ENCODE measurements at places on chromosomes 2 and 18.
A peak's percentile ranks its signal among the peaks of the same experiment; 100 is the strongest.

DNA sequence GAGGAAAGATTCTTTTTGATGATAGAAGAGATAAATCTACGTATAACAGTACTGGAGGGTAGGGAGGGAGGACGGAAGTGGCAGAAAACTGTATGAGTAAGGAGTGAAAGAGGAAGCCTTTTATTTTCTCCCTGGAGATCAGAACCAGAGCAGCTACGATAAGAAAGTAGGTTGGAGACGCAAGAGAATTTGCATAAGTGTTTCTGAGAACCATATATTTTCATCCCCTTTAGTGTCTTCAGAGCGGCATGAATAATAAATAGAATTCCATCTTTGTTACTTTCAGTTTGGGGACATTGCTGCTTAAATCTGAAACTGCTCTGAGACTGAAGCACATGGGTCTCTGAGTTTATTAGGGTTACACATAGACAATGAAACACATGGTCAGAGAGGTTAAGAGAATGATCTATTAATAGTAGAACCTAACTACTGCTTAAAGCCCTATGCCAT, 230.2 kb upstream of the TNP1 start:
- DNase-seq, result peak; percentile 56

- DNase-seq, result no peak
Measured at GRCh38 chr2:86649119-86649947, 25.7 kb upstream of the RNF103 start.

- peak; percentile 65 for DNase-seq
Measured at GRCh38 chr2:74843433-74843832, 9.5 kb downstream of the HK2 start.

GRCh38 chr2:150168595-150169236, 318.8 kb downstream of the RND3 start:
- peak; percentile 74 for DNase-seq

DNA sequence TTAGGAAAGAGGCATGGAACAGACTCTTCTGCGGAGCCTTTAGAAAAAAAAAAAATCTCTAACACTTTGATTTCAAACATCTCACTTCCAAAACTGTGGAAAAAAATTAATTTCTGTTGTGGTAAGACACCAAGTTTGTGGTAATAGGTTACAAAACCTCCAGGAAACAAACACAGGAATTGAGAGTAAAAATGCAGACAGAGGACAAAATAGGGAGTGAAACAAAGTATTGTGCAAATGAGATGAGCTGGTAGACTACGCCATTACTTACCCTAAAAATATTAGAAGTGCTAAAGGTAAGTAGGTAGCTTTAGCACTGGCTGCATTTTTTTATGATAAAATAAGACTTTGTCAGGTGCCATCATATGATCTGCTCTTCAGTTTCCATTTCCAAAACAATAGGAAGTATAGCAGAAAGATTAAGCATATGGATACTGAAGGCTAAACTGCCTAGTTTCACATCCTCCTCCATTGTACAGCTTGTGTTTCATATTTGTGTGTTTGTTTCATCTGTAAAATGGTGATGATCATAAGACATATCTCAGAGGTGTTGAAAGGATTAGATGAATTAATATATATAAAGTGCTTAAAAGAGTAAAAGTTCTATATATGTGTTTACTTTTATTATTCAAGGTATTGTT, 309.2 kb downstream of the NR4A2 start:
- no peak for DNase-seq

DNA sequence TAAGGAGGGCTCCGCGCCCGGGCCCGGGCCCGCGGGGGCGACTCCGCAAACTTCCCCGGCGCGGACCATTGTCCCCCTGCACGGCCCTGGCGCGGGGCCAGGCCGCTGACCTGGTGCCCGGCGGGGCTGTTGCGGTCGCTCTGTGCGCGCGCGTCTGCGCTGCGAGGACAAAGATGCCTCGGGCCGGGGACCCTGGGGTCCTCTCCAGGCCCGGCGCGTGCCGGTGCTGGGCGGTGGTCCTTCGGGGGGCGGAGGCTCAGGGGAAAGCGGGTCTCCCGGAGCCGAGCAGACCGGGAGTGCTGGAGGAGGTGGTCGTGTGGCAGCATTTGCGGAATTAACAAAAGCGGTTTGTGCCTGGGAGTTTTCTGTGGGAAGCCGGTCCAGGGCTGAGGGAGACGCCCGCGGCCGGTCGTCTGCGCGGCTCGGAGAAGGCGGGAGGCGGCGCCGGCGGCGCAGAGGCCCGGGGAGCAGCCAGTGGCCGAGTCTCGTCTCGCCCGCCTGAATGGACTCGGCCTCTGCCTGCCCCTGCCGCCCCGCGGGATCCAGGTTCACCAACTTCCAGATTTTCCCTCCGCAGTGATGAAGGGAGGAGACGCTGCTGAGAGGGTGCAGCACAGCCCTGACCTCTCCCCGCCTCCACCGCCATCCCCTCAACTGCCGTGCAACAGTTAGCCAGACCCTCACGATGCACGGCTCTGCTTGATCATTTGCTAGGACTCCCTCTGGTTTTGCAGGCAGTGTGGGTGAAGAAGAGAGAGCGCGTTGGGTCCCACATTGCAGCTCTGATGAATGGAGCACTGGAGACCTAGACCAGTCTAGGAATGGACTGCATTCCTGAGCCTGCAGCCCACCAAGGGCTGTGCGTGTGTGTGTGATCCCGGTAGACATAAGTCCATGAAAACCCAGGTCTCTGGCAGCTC, 705 bp downstream of the EFR3B start:
- DNase-seq, result peak; percentile 37

- no peak for DNase-seq
Measured at GRCh38 chr2:101187131-101187530, 35.9 kb upstream of the TBC1D8 start.

- DNase-seq, result no peak
Measured at GRCh38 chr2:122692400-122693083, 937.1 kb downstream of the TSN start.

DNA sequence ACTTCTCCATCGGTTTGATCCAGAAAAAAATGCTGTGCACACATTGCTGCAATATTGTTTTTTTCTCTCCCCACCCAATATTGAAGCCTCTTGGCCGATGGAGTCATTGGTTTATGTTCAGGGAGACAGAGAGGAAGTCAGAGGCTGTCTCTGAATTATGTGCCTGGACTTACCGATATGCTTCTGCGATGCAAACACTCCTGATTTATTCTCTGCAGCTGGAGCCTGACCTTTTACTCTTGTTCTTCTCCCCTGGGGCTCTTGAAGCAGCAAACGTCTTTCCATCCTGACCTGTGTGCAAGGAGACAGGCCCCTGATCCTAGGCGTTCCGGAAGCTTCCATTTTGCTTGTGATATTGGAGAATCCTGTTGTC, 99.6 kb downstream of the PTGR3 start:
- DNase-seq, result no peak

GRCh38 chr2:10865841-10866240, 45.9 kb upstream of the KCNF1 start:
- no peak for DNase-seq

GRCh38 chr2:86107031-86107430, 996 bp downstream of the PTCD3 start:
- no peak for DNase-seq

- peak; percentile 82 for DNase-seq
Measured at GRCh38 chr18:11553098-11553940, 56.1 kb upstream of the SLC35G4 start.

- peak; percentile 69 for DNase-seq
Measured at GRCh38 chr2:233413046-233413445, 58.8 kb downstream of the DGKD start.

DNA sequence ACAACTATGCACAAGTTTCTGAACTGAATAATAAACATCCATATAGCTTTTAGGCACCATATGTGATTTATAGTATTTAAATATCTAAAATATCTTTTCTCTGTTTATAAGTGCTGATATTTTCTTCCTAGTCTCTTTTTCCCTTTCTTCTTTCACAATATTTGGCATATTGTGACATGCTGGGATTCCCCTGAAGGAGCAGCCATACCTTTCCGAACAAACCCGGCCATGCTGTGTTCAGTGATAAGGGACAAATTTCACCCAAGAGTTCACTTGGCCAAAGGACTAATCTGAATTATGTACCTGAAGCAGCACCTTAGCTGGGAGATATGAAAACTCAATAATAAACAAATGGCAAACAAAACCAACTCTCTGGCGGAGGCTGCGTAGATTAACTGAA, 250.8 kb downstream of the RDH14 start:
- no peak for DNase-seq

DNA sequence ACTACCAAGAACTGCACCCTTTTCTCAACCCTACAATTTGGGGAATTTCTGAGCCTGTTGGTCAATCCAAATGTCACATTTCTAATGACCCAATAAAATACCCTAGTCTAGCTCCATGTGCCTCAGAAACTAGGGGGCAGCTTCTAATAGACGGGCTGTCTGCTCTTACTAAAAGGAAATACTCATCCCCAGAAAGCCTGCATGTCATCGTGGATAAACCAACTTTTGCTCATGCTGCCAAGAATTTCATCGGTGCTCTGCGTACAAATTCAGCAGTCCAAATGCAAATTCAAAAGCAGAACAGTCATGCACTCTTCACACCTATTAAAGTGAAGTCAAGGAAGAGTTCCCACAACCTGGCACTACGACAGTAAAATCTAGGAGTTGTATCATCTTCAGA, 377.3 kb downstream of the LNPK start:
- DNase-seq, result no peak

DNA sequence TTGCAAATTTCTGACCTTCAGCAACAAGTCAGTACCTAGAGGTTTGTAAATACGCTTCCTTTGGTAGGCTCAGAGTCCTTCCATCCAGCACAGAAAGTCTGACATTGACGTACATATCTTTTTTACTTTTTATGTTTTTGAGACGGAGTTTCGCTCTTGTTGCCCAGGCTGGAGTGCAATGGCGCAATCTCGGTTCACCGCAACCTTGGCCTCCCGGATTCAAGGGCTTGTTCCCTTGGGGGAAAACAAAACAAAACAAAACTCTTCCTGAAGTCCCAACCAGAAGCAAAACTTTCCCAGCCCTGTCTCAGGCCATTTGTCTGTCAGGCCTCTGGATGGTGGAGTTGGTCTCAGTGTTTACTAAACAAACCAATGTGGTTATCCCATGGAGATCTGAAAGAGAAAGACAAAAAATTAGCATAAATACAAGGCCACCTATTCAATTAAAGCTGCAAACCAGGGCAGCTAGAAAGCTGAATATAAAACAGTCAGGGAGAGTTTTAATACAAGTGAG, 29.6 kb upstream of the ATL2 start:
- peak; percentile 25 for DNase-seq

DNA sequence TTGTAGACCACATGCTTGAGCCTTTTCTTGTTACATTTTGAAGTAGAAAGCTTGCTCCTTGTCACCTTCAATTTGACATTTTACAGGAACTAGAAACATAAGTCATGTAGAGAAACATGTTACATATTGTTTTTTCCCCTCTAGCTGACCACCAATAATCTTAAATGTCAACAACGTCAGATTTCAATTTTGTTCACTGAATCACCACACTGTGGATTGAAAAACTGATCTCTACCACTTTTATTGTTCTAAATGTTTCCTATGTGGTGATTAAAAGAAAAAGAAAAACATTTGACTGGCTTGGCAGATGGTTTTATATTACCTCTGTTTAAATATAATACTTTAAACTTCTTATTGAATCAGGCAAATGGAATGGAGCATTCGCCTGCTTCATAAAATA, 87.7 kb downstream of the DSEL start:
- peak; percentile 43 for DNase-seq

DNA sequence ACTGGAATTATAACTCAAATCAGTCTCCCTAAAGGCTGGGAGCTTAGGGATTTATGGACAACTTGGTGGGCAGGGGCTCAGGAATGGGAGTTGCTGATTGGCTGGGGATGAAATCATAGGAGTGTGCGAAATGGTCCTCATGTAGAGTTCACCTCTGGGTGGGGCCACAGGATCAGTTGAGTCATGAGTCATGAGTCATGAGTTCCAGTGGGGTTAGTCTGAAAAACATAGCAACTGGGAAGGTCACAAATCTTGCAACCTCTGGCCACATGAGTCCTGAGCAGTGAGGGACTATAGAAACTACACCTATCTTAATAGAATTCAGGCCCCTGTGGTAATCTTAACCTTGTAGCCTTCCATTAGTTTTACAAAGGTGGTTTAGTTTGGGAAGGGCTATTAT, 383.3 kb downstream of the RBM43 start:
- DNase-seq, result peak; percentile 52

GRCh38 chr2:55500025-55500424, 19.5 kb upstream of the CFAP36 start:
- DNase-seq, result peak; percentile 78

DNA sequence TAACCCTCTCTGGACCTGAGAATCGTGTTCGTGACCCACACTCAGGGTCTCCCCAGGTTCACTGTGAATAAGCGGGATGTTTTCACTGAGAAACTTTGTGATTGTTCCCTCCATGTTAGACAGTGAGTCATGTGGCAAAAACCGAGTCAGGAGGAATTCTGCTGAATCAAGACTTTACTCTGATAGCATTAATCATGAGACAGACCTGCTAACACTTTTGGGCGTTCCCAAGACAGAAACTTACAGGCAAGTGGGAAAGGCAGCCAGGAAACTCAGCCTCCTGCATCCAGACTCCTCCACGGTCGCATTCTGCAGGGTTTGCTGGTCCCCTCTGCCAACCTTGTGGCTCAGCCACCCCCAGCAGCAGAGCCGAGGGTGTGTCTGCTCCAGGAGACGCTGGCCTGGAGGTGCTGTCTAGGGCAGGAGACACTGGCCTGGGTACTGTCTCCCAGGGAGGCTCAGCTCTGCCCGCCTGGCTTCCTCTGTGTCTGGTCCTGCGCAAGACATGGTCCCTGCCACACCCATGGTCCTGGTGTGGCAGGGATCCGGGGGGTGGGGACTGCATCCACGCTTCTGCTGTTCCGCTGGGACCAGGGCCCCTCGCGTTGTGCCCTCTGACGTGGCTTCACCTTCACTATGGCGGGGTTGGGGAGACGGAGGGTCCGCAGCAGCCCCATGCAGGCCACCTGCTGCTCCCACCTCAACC, 177.4 kb downstream of the TWIST2 start:
- peak; percentile 72 for DNase-seq

DNA sequence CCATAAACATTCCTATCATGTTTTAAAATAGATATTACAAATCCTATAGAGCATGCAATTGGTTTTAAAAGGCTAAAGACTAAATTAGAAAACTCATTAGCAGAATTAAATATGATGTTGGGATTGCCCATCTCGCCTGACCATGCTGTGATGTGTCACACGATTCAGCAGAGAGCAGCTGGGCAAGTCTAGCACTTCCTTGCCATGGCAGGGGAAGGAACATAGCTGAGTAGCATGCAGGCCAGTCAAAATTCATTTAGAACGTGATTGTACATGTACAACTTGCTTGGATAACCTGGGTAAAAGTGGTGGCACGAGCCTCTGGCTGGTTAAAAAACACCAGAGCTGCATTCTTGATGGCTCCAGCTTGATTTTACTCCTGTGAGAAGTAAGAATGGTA, 81.3 kb downstream of the SCN3A start:
- DNase-seq, result no peak

DNA sequence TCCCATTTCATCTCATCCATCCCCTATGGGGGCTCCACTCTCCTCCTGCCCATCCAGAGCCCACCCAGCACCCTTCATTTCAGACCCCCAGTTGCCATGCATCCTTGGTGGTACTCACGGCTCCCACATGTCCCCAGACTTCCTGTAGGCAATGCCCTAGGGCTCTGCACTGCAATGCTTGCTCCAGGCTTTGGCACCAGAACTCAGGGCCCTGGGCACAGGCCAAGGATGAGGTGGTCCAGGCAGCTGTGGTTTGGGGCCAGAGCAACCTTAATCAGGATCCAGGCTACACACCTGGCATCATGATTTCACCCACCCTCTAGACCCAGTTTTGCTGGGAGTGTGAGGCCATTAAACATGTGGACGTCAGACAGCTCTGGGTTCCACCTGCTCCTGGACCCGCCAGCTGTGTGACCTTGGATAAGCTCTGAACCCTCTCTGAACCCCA, 414 bp downstream of the SFTPB start:
- DNase-seq, result no peak

- no peak for DNase-seq
Measured at GRCh38 chr2:45180033-45180746, 170.9 kb upstream of the SIX2 start.
